ENCODE measurements at places on chromosomes 1 and 21.

DNA sequence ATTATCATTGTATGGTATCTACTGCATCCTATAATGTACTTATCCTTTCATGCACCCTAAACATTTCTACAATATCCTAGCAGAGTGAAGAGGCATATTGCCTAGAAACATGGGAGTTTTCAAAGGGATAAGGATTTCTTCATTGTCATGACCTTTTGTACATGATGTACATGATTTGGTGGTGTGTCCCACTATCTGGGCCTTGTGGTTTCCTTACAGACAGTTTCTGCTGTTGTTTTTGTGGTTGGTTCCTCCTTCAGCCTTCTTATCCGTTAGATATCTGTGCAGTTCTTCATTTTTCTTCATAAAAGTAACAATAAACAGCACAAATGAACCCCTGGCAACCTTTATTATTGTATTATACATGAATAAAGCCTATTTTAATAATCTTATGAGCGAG lies 70.4 kb upstream of the BACH1 start:
- DNase-seq: no peak

DNA sequence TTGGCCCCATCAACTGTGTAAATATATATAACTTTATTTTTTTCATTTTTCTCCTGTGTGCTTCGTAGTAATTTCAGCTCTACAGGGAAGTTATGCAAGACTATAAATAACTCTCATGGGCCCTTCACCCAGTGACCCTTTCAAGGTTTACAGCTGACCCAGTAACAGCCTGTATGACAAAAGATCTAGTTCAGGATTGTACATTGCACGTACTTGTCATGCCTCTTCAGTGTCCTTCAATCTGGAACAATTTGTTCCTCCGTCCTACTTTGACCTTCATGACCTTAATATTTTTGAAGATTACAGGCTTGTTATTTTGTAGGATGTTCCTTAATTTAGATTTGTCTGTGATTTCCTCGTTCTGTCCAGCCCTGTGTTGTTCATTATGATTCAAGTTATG lies 40.5 kb downstream of the BRINP2 start:
- no peak for DNase-seq

- DNase-seq: peak; percentile 98
Observed at GRCh38 chr1:77039739-77040138, 172.5 kb downstream of the ST6GALNAC5 start.

DNA sequence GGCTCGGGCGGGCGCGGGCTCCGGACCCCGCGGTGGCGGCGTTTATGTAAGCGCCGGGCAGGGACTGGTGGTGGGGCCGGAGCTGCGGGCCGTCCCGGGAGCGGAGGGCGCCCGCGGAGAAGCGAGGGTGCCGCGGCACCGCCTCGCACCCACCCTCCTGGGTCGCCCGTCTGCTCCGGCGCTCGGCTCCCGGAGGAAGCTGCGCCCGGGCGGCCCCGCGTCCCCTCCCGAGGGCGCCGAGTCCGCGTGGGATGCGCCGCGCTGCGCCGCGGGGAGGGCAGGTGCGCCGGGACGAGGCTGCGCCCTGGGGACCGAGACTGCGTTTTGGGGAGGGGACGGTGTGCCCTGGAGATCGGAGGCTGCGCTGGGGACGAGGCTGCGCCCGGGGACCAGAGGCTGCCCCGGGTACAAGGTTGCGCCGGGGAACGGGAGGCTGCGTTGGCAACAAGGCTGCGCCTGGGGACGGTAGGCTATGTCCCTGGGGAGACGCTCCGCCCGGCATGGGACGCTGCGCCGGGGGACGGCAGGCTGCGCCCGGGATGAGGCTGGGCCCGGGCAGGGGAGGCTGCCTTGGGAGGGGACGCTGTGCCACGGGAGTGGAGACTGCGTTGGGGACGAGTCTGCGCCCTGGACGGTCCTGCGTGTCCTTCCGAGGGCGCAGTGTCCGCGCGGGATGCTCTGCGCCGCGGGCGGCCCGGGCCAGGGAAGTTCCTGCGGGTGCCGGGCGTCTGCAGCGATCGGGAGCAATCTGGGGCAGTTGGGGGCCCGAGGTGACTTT lies 627 bp downstream of the ADARB1 start:
- DNase-seq: peak; percentile 60

DNA sequence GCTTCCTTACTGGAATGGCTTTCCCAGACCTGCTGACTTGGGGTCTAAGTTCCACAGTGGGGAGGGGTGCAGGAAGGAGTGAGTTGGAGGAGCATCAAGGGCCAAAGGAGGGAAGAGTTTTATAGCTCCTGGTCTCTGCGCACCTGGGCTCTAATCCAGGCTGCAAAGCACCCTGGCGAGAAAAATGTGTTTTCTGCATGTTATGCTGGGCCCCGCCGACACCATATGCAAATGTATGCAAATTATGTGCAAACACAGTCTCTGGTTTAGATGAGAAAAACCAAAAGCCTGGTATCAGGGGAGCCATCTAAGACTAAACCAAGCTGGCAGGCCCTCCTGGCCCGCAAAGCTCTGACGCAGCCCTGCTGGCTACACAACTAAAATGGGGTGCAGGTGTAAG lies 95.0 kb downstream of the VWA5B1 start:
- no peak for DNase-seq

GRCh38 chr1:66527686-66528085 lies 6.3 kb upstream of the SGIP1 start:
- DNase-seq: peak; percentile 72

GRCh38 chr1:106727171-106727570 lies 329.3 kb upstream of the PRMT6 start:
- no peak for DNase-seq

DNA sequence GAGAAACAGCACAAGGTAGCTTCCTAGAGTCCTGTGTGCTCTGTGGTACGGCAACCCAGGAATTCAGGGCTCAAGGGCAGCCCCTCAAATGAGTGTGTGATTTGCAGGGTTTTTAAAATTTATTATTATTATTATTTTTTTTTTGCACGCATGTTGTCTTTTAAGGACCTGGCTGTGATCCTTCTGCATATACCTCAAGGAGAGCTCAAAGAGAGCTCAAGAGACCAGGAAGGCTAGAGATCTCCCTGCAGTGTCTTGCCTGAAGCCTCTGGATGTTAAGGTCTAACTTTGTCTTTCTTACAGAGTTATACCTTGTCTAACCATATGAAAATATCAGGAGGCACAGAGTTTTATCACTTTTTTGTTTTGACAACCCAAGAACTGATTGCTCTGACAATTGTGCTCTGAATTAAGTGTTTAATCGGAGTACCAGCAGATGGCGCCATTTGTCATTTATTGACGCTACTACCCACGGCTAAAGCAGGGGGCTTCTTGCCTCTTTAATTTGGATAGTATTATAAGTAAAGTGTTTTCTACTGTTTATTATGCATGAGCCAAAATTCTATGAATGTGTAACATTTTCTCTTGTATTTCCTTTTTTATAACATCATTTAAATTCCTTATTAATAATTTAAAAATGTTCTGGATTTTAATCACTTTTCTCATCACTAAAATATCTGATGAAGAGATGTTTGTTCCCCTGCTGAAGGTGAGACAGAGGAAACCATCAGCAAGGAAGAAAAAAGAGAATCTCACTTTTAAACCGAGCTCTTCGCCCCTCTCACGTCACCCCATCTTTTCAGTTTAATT lies 35.8 kb upstream of the LMO4 start:
- DNase-seq: peak; percentile 71

GRCh38 chr1:5690898-5691297 lies 301.3 kb downstream of the NPHP4 start:
- DNase-seq: no peak

DNA sequence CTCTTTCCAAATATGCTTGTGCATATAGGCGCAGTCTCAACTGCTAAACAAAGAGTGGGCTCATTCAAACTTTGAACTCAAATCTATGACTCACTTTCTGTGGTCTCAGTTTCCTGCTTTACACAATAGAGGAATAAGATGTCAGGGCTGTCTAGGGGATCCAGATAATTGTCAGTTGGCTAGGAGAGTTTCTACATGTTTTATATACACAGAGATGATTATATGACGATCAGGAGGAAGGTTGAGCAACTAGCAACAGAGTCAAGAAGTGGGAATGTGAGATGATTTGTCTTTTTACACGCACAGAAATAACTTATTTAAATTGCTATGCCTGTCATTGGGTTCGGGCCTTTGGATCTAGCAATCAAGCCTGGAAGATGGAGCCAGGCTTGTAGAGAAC lies 299.4 kb upstream of the LYPLAL1 start:
- peak; percentile 87 for DNase-seq

- no peak for DNase-seq
Observed at GRCh38 chr1:110243574-110243973, 33.5 kb downstream of the KCNC4 start.

- DNase-seq: peak; percentile 24
Observed at GRCh38 chr21:42125571-42126544, 54.7 kb downstream of the UMODL1 start.

DNA sequence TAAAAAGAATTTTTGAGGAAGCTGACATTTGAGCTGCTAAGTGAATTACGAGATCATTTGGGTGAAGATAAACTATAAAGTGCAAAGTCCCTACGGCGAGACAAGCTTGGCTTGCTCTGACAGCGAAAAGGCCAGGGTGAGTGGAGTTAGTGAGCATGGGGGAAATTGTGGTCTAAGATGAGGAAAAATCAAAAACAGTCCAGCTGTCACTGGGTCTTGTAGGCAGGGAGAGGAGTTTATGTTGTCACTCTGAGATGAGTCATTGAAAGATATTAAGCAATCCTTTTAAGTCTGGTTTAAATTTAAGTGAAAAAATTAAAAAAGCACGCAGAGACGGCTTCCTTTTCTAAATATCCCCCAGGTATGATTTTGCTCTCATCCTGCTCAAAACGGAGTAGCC lies 601.9 kb downstream of the MRPL39 start:
- DNase-seq: peak; percentile 40

- DNase-seq: no peak
Observed at GRCh38 chr1:31382379-31382989, 9.6 kb upstream of the FABP3 start.

DNA sequence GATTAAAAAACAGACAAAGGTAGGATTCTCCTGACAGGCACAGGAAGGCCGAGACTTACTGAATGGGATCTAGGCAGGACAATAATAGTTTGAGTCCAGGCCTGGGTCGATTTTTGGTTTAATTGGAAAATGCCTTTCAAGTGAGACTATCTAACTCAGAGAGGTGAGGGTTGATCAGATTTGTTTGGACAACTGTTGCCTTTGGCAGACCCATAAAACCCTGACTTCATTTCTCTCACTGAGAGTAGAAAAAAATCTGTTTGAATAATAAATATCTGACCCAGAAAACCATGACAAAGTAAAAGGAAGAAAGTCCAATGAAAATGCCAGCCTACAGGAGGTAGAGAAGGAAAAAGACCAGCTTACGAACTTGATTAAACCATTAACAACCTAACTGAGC lies 12.3 kb upstream of the SLC30A10 start:
- DNase-seq: no peak

DNA sequence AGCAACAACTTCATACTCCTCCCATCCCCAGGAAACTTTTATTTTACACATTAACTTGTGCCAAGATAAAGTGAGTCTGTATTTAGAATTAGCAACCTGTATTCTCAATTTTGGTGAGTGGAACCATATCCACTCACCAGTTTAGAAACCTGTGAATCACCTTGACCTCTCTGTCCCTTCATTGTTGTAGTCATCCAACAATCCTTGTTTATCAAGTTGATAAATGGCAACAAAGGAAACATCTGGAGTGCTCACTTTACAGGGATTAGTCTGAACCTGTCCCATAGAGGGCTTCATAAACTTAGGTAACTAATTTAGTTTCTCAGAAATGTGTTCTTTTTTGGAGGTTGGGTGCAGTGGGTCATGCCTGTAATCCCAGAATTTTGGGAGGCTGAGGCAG lies 3.9 kb upstream of the CLSPN start:
- DNase-seq: no peak

- DNase-seq: peak; percentile 44
Observed at GRCh38 chr1:217525773-217526490, 105.0 kb downstream of the GPATCH2 start.

DNA sequence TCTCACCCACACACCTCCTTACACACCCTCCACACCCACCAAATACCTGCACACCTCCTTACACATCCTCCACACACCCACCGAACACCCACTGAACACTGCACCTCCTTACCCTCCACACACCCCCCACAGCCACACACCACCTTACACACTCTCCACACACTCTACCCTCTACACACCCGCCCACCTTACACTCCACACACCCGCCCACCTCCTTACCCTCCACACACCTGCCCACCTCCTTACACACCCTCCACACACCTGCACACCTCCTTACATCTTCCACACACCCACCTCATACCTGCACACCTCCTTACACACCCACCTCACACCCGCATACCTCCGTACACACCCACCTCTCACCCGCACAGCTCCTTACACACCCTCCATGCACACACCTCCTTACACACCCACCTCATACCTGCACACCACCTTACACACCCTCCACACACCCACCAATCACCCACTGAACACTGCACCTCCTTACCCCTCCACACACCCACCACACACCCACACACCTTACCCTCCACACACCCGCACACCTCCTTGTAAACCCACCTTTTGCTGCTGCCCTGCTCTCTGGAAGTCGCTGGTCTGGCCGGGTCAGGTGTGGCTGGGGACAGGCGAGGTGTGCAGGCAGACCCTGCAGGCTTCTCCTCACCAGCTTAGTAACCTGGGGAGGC lies 38.5 kb downstream of the COQ8A start:
- no peak for DNase-seq

- DNase-seq: no peak
Observed at GRCh38 chr21:45804809-45805313, 161.3 kb downstream of the PCBP3 start.

DNA sequence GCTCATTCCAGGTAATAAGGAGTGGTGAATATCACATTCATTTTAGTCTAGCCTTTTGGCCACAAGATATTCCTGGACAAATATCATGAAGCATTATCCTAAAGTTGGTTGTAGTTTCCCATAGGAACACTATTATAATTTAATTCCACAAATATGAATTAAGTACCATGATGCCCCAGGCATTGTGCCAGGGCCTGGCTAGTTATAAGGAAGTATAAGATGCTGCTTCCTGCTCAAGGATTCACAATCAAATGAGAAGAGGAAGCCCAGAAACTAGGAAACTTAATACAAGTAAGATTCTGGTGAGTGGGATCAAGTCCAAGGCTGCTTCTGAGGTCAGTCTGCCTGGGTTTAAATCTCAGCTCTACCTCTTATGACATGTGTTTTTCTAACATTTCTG lies 30.6 kb upstream of the ZP4 start:
- no peak for DNase-seq

DNA sequence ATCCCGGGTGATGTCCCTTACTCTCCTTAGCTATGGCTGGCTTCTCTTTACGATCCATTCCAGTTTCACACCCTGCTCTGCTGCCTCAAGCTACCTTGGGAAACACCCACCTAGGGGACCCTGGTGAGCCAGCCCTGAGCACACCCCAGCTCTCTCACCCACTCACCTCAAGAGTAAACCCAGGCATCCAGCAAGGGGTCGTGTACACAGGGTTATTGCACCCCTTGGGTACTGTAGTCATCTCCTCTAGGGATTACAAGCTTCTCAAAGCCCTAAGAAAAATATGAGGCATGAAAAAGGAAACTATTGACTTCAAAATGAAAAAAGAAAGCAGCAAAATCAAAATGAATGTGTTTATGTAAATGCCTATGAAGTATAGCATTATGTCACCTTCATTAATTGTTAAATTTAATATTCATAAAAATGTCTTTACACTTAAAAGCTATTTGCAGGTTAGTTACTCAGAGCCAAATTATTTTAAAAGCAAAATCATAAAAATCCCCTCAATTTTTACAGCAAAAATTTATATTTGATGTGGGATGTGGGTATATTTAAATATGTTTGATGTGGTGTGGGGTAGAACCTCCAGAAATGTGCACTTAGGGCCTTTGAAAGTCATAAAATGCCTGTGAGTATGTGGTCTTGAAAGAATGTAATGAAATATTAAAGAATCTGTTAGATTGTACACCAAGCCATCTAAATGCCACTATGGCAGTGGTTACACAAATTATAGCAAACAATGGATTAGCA lies 190.3 kb downstream of the C1orf94 start:
- DNase-seq: no peak
